ENCODE measurements at places on chromosomes 11 and 22.

- DNase-seq = peak; percentile 69
Measured at GRCh38 chr11:75140269-75141138, 10.4 kb upstream of the SLCO2B1 start.

GRCh38 chr22:46350121-46350520 is 14.6 kb downstream of the TRMU start:
- DNase-seq = no peak

- peak; percentile 97 for DNase-seq
Measured at GRCh38 chr22:38461414-38462081, 6.3 kb upstream of the KDELR3 start.

DNA sequence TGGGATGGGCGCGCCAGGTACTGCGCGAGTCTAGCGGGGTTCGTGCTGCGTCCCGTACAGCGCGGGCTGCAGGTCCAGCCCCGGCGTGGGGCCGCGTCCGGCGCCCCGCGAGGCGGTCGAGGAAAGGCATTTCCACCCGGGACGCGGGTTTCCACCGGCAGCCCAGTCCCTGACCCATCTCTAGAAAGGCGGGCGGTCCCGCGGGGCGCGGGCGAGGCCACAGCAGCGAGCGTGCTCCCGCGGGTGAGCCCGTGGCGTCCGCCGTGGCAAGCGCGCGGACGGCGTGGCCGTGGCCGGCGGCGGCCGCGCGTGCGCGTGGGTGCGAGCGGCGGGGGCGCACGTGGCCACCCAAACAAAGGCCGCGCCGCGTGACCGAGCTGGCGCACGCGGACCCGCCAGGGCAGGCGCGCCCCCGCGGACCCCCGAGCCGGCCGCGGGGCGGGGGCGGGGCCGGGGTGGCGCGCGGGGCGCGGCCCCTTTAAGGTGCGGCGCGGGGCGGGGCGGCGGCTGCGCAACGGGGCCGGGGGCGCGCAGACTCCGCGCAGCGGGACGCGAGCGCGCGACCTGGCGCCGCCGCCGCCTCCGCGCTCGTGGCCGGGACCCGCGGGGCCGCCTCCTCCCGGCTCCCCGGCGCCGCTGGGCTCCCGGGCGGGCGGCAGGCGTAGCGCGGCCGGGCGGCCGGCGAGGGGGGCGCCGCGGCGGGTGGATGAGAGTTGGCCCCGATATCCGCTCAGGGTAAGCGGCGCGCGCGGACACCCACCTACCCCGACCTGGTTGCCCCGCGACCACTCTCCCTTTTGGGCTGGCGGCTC is 39.3 kb upstream of the CELSR1 start:
- DNase-seq = peak; percentile 45

DNA sequence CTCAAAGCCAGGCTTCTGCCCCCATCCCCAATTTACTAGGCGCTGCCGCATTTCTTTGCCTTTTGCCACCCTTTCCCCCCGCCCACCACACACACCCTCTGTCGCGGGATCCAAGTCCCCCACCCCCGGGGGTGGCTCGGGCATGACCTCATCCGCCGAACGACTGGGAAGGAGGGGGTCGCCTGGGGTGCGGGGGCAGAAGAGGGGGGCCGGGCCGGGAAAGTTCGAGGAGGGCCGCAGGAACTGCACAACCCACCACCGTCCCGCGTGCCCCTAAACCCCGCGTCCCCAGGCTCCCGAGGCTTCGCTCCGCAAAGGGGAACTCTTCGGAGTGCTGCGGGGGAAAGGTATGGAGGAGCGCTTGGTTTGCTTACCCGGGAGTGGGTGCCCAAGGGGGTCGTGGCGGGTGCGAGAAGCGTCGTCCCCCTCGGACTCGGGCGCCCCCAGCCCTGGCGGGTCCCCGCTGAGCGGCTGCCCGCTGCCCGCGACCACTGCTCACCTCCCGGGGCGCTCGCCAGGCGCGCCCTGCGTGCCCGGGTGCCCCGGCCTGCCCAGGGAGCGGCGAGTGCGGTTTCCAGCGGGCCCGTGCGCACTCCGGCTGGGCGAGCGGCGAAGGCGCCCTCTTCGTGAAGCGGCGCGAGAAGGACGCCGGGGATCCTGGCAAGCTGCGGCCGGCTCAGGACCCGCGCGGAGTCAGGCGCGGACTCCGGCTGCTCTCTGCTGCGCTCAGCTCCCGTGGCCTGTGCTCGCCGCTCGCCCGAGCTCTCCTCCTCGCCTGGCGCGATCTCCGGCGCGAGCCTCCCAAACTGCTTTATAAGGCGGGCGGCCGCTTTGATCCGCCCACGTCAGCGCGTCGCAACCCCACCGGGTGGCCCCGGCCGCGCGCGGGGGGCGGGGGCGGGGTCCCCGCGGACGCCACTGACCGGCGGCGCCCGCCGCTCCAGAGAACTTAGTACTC is 4.0 kb upstream of the WNT11 start:
- DNase-seq = peak; percentile 38

DNA sequence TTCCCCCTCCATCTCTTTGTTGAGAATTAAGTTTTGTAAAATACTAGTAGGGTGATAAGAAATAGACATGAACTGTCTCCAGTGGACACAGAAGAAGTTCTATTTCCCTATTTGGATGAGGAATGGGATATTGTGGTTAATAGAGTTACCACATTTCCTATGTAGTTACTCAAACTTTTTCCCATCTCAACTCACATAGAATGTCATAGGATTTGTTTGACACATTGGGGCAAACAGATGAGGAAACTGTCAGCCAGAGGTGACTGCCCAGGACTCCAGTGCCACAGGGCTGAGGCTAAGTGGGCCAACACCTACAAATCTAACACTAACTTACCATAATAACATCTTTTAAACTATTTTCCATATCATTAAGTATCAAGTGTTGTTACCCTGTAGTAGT is 58.3 kb downstream of the CCDC83 start:
- DNase-seq = no peak

DNA sequence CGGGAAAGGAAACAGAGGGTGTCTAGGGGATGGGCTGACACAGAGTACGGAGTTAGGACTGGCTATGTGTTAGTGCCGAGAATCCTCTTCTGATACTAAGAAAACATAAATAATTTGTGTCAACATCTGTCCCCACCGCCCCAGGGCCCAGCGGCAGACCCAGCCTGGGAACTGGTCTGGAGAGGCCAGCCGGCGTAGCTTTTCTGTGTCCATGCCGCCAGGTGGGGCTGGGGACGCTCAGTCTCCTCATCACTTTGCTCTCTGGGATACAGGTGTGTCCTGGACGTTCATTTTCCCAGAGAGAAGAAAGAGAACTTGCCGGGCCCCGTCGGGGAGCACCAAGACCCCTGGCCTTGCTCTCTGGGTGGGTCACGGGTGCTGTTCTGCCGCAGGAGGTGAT is 54.7 kb downstream of the WNT7B start:
- no peak for DNase-seq

DNA sequence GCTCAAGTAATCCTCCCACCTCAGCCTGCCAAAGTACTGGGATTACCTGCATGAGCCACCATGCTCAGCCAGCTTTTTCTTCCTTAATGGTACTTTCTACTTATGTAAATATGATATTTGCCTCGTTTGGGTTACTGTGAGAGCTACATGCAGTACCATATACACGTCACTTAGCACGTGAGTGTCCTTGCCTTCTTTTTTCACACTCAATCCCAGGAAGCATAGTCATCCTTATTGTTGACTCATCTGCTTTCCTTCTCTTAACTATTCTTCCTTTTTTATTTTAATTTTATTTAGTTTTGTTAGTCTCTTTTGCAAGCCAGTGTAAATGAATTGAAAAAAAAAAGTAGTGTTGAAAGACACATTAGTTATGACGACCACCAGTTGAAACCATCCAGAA is 205.9 kb downstream of the HIPK3 start:
- no peak for DNase-seq

DNA sequence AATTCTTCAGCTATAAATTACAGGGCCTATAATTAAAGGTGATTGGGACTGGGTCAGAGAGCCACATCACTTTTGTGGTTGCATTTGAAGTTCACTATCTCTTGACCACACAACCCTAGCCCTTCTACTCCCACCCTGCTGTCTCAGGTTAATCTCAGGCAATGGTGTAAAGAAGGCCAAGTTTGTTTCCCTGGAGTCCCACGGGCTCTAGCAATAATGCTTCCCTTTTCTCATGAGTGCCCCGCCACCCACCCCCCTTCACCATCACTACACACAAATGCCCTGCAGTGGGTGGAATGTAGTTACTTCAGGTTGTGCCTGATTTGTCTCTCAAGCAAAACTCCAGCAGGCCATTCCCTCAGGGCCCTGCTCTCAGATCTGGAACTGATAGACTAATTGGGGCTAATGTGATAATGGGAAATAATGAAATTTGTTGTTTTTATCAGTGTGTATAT is 1.8 kb upstream of the EHF start:
- peak; percentile 41 for DNase-seq

DNA sequence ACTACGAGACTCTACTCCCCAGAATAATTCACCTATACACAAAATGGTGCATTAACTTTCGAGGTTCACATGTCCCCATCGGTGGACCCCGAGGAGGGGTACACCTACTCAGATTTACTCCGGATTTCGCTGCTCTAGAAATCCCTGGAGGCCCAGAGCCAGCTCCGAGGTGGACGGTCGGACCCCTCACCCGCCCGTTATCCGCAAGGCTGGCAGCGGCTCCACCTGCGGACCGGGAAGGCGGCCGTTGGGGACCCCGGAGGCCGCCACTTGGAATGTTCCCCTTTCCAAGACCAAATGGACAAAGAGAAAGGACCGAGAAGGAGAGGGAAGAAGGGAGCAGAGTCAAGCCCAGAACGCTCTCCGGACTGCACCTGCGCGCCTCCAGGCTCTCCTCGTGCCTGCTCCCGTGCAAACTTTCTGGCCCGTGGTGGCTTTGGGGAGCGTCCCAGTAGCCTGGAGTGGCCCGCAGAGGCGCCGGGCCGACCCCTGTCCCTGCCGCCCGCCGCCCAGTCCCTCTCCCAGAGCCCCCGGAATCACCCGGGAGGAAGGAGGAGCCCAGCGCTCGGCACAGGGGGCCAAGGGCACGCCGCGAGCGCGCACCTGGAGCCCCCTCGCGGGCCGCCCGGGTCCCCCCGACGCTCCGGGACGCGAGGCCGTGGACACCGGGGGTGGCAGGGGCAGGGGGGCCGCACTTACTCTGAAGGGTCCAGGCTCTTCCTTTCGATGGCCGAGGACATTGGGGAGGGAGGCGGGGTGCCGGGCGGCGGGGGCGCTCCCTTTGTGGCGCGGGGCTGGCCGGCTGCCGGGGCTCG is 23.0 kb downstream of the LMO2 start:
- no peak for DNase-seq

GRCh38 chr11:77044356-77044755 is 10.2 kb downstream of the B3GNT6 start:
- no peak for DNase-seq

DNA sequence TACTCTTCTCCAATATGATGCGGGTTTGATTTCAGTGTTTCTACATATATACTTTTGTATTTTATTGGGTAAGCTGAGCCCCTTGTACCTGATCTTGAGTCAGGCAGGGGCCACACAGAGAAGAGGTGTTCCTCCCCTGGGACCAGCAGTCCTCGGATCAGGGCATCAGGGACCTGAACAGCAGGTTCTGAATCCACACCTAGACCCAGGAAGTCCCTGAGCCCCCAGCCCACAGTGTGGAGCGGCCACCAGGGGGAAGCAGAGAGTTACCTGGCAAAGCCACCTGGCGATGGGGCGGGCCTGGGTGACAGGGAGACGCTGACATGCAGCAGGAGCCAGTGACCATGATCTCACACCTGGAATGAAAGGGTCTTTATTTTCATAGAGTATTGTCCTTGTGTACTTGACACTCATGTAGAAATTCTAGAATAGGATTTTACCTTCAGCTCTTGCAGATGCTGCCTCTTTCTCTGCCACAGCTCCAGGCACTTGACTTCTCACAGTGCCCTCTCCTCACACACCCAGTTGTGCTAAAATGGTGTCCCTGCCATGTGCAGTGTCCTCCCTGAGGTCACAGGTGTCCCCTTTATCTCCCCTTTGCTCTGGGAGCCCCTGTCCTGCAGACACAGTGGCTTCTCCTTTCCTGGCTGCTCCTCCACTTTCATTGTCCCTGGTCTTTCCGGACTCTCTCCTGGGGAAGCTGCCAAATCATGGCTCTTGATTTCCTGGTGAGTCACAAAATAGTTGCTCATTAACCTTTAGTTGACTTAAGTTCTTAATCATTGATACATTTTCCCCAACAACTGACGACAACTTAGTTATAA is 48.5 kb downstream of the GGTLC2 start:
- peak; percentile 68 for DNase-seq

GRCh38 chr22:40341604-40342003 is 4.7 kb upstream of the ADSL start:
- no peak for DNase-seq

- DNase-seq = no peak
Measured at GRCh38 chr11:76365038-76365679, 15.8 kb downstream of the THAP12 start.

- no peak for DNase-seq
Measured at GRCh38 chr22:39197578-39197977, 45.1 kb upstream of the CBX7 start.

DNA sequence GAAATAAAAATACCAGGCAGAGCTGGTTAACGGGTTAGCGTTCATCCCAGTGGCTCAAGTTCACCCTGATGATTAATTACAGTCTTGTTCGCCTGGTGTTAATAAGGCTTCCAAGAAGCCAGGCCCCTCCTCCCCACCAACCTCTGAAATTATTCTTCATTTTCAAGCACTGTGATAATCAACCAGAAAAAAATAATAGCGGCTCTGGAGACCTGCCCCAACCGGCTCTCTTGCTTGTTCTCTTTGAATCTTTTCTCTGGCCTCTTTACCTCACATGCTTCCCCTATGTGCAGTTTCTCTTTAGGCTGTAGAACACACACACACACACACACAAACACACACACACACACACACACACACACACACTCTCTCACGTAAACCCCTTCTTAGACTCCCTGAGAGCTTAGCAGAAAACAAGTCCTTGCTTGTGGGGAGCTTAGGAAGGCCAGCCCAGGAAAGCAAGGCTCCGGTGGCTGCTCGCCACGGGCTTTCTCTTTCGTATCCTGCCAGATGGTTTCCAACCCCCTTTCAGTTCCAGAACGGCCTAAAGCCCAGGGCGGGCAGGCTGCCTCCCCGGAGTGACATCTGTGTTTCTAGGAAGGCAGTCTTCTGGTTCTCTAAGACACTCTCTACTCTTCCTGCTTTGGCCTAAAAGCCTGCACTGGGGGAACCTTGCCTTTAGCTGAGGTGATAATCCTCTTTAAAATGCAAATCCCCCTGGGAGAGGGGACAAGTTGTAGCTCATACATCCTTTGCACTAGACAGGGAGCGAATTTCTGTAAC is 106.4 kb upstream of the SESN3 start:
- peak; percentile 87 for DNase-seq

GRCh38 chr11:64000740-64001483 is 14.7 kb downstream of the OTUB1 start:
- DNase-seq = no peak

DNA sequence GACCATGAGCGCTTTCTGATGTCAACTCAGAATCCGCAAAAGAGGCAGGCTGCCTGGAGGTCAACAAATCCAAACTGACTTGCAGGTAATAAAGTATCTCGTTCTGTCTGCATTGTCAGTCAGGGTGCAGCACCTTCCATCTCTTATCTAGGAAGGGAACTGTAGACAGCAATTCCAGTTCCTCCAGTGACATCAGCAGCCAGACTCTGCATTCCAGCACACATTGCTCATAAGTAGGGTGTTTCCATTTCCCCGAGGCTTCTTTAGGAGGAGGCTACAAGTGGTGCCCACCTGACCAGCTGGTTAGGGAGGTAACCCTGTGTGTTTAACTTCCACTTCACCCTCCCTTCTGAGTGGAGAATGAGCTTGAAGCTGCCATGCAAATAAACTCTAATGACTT is 53.3 kb downstream of the NTM start:
- peak; percentile 74 for DNase-seq

GRCh38 chr11:68542617-68543016 is 82.1 kb downstream of the PPP6R3 start:
- DNase-seq = peak; percentile 78

Data from mesendoderm (in vitro differentiated cells).